ENCODE measurements at places on chromosomes 5 and 9.

- peak; percentile 49 for DNase-seq
These were observed 23.4 kb downstream of the MEGF10 start for GRCh38 chr5:127313847-127314473.

DNA sequence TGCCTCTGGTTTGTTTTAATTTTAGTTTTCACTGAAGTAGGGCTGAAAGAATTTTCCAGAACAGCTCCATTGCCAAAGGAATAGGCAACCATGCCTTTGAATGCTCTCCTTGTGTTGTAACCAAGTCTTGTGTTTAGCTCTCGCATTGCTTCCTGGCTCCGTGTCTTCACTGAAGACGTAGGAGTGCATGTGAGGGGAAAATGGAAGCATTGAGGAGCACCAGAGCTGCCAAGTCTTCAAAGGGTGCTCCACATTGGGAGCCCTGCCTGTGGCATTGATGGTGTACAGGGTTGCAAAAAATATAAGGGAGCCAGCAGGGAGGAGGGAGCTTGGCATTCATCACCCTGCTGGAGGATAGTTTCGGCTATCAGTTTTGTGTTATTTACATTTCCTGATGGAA lies 86.6 kb downstream of the NTRK2 start:
- DNase-seq = no peak

DNA sequence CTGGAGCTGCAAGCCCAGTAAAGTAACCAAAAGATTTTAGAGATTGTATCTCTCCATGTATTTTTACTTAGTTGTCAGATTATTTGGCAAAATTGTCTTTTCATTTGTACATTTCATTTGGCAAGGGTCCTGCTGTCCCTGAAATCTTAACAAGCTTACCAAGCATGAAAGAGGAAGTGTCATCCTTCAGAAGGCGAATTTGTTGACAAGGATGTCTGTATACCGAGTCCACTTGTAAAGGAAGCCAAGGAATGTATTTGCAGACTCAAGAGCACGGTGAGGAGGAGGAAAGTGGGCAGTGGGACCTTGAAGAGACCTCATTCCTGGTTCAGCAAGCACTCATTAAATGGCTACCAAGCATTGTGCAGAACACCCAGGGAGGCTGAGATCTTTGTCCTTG lies 7.5 kb upstream of the OTULINL start:
- DNase-seq = no peak

DNA sequence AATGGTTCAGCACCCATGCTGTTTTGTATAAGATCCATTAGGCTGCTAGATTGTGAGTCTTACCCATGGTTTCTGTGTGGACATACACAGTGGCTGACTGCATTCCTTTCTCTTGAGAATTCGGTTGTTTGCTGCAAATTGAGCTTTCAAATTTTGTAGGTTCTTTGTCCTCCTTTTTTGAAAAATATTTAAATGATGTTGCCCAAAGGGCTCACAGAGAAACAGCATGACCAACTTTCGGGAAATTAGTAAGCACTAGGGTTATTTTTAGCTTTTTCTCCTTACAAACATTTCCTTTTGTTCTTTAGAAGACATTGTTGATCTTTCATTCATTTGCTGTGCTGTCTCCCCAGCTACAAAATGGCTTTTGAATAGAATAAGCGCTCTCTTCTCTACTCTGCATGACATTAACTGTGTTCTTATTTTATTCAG lies 79.4 kb downstream of the NLN start:
- DNase-seq = peak; percentile 88

- DNase-seq = no peak
These were observed 68.1 kb downstream of the ESM1 start for GRCh38 chr5:54917323-54917722.

- DNase-seq = no peak
These were observed 76.2 kb upstream of the ALDH1B1 start for GRCh38 chr9:38316166-38316780.

GRCh38 chr5:64210866-64211265 lies 45.2 kb downstream of the RNF180 start:
- DNase-seq = peak; percentile 87

- no peak for DNase-seq
These were observed 12.1 kb downstream of the C9orf50 start for GRCh38 chr9:129608561-129609481.

DNA sequence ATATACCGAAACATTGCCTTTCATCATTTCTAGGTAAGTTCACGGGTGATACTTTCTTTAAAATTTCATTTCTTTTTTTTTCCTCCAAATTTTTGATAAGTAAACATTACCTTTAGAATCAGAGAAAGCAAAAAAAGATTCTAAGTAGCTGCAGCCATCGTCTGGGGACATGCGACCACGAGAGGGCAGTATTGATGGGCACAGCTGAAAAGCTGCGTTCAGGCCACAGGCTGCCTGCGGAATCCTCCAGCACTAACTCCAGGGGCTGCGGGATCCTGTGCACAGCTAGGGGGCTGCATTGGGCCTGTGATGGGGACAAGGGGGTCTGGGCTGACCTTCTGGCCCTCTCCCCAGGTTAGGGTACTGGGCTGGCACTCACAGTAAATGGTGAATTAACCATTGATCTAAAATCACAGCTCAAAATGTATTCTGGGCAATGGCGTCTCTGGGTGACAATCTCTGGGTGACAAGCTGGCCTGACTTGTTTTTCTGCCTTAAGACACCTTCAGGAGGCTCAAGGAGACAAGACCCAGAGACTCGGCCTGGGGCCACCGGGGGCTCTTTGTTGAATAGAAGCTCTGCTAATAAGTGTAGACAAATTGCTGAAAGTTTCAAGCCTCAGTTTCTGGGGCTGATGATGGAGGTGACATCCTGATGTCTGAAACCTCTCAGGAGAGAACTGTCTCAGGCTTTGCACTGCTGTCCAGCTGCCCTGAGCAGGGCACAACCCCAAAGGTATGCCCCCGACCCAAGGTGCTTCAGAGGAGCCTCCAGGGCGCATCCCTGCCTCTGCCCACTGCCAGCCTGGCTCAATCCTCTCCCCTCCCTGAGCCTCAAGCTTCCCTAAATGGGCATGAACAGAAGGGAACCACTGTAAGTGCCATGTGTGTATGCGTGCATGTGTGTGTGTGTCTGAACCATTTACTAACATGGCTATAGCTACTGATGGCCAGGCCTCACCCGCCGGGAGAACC lies 44.3 kb upstream of the SARDH start:
- DNase-seq = peak; percentile 62

GRCh38 chr9:135152614-135153334 lies 65.3 kb downstream of the OLFM1 start:
- DNase-seq = no peak

GRCh38 chr9:120922404-120923195 lies 4.0 kb downstream of the TRAF1 start:
- no peak for DNase-seq

GRCh38 chr9:967436-967835 lies 9.0 kb upstream of the DMRT3 start:
- no peak for DNase-seq

DNA sequence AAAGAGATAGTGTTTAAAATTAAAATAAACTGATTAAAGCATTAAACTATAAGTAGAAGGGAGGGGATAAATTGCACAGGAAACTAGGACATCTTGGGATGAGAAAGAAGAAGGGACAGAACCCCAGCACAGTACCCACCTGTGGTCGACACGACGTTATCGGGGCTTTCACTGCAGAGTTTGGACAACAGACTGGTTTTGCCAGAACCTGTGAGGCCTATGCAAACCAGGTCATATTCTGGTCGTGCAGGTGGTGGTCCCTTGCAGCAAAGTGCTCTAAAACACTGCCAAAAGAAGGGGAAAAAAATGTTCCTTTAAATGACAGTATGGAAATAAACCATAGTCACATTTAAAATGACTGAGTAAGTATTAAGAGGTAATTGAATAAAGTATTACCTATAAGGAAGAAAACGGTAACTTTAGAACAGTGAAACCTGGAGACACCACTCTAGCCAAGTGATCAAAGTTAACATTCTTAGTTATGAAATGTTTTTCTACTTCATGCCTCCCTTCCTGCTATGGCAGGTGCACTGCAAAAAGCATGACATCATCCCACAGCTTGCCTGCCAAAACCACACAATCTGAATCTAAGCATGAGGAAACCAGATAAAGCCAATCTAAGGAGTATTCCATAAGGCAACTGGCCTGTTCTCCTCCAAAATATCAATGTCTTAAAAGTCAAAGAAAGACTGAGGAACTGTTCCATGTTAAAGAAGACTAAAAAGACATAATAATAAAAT lies 138.6 kb downstream of the ARL15 start:
- DNase-seq = no peak

- peak; percentile 16 for DNase-seq
These were observed 472.3 kb downstream of the PLK2 start for GRCh38 chr5:57987552-57987951.

DNA sequence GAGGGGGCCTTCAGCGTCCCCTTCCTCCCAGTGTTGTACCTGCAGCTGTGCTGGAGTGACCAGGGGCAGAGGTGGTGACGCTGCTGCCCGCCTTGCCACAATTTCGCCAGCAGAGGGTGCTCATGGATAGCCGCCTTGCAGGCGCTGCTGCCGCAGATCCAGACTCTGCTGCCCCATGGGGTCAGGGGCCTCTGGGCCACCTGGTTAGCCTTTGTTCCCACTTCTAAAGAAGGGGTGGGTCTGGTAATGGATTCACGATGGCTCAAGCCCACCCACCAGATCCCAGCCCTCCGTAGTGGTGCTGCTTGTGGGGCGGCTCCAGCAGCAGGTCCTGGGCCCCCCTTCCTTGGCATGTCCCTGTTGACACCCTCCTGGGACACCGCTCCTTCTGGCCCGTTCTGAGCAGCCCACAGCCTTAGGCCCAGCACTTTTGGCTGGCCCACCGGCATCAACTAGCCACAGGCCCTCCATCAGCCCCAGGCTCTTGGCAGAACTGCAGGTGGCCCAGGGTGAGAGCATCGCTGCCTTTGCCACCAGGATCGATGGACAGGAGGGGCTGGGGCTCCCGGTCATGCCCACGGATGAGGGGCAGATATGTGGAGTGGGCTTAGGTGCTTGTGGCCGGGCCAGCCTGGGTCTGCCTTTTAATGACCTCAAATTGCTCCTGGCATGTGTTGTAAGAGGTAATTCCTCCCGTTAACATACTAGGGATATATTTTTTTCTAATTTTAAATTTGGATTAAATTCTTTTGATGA lies 57.2 kb downstream of the COL5A1 start:
- DNase-seq = peak; percentile 39

- no peak for DNase-seq
These were observed 203.7 kb downstream of the SEMA6A start for GRCh38 chr5:116370886-116371285.

- DNase-seq = peak; percentile 39
These were observed at the start of gene CD14 for GRCh38 chr5:140633021-140633471. Gene CD14 (minus strand): TSS chr5:140633175. CDS start chr5:140633071, 104 bp downstream.

GRCh38 chr5:73417303-73418034 lies 31.1 kb downstream of the FOXD1 start:
- DNase-seq = peak; percentile 47

DNA sequence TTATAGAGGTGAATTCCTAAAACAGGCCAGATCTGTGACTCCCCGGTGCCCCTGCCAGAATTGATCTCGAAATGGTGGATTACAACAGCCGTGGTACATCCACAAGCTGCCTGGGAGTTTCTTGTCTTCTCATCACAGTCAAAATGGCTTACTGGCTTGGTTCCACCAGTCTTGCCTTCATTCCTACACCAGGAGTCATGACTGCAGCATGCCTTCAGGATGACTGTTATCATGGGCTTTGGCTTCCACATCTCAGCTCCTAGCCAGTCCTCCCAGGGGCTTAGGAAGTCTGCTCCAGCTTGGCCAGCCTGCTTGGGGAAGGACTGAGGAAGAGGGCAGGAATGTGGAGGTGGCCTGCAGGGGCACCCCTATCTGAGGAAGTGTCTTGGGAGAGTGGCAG lies 132.9 kb upstream of the NR3C1 start:
- peak; percentile 99 for DNase-seq

- no peak for DNase-seq
These were observed 710.2 kb upstream of the ACO1 start for GRCh38 chr9:31674264-31674663.

- no peak for DNase-seq
These were observed 29.2 kb downstream of the NR4A3 start for GRCh38 chr9:99850736-99851499.

DNA sequence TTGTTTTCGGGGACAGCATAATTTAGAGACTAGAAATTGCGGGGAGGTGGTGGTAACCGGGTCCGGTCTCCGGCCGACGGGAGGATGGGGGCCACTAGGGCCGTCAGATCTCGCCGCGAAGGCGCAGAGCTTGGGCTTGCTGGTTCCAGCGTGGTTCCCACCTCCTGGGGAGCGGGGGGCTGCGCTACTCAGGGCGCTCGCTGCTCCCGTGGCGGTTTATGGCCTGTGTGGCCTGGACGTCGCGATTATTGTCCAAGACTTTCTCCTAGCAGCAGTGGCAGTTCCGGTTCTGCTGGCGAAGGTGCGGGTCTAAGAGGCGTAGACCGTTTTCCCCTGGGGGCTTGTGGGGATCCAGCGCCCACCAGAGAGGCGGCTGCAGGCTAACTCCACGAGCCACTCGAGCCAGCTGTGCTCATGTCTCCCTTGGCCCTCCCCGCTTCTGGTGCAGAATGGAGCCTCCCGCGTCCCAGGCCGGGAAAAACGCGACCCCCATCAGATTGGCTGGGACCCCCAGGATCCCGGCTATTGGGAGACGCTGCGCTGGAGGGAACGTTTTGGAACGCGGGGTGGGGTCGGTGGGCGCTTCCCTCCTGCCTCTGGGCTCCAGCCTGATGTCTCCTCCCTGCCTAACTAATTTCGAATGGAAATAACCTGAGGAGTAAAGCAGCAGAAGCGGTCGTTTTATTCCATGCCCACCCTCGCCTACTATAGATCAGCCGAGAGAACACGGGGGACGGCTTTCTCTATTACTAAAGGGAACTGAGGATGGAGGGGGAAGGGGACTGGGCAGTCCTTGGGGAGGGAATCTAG lies 87.1 kb downstream of the ENTREP1 start:
- DNase-seq = no peak

GRCh38 chr9:130860458-130861316 lies 25.6 kb downstream of the ABL1 start:
- DNase-seq = peak; percentile 98

DNA sequence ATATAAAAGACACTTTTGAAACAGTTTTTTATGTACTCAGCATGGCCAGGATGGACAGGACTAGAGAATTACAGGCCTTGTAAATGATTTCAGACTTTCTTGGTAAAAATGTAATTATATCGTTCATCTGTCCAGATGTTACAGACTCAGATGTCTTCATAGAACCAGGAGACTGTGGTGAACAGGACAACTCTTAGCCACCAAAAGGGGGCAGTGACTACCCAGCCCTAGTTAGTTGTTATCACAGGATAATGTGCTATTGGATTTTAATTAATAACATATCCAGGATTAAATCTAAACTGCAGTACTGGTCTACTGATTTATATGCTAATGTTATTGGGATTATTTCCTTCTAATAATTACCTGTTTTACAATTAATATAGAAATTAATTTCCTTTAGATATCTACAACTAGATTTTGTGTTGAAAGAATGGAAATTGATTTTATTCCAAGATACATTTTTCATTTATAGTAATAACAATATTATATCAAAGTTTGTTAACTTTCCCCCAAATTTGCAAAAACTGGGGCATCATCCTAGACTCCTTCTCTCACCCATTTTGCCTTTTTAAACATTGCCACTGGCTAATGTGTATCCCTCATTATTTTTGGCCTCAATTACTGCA lies 99.4 kb downstream of the MTREX start:
- DNase-seq = peak; percentile 75
